SJSA1 (cell line): ENCODE measurements at places on chromosomes 16 and 17. TPM values are rescaled to one million over a fixed set of nuclear protein-coding genes. Genes with fewer than 3 reads are reported as not detected.

The ABCC3 gene
- 7.6 and 9.6 TPM in 2 replicates for total RNA-seq

The GFAP gene
- not detected in 2 replicates for total RNA-seq

The NPIPA2 gene
- 0.13 TPM in 1 of 2 replicates, not detected in the other for total RNA-seq

GRCh38 chr16:22710326-22710725 lies 103.6 kb upstream of the HS3ST2 start:
- H3K27ac ChIP-seq = no peak overlapping the region
- H3K4me1 ChIP-seq = no peaks in the 10 kb centered on the region
- H3K27me3 ChIP-seq = no peaks in the 10 kb centered on the region
- H3K4me3 ChIP-seq = no peak overlapping the region
- DNase-seq = no peak

DNA sequence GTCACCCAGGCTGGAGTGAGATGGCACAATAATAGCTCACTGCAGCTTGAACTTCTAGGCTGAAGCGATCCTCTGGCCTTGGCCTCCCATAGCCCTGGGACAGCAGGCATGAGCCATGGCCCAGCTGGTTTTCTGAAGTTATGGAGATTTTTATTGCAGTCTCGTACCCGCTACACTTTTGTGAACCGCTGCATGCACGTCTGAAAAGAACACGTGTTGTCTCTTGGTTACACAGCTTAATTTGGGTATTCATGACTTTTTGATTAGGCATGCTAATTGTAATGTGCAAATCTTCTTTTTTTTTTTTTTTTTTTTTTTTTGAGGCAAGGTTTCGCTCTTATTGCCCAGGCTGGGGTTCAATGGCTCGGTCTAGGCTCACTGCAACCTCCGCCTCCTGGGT lies 13.4 kb downstream of the SLC25A10 start:
- H3K36me3 ChIP-seq = no peaks in the 10 kb centered on the region
- no peaks in the 10 kb centered on the region for H3K4me1 ChIP-seq
- no peak overlapping the region for H3K27ac ChIP-seq

The SLC43A2 gene
- 2.0 and 3.4 TPM in 2 replicates for total RNA-seq

GRCh38 chr16:61320791-61321190 lies 715.4 kb downstream of the CDH8 start:
- no peak for DNase-seq
- no peaks in the 10 kb centered on the region for H3K36me3 ChIP-seq
- H3K27ac ChIP-seq = no peak overlapping the region
- no peaks in the 10 kb centered on the region for H3K4me1 ChIP-seq
- no peak overlapping the region for H3K4me3 ChIP-seq

- H3K36me3 ChIP-seq = no peaks in the 10 kb centered on the region
- no peaks in the 10 kb centered on the region for H3K27me3 ChIP-seq
- peak; percentile 94 for DNase-seq
- no peak overlapping the region for H3K4me3 ChIP-seq
- peak overlapping the region; percentile 93 for H3K27ac ChIP-seq
These were observed 33.5 kb upstream of the ETV4 start for GRCh38 chr17:43579566-43580140.

The TP53TG3 gene
- total RNA-seq = not detected in 2 replicates

- no peaks in the 10 kb centered on the region for H3K27me3 ChIP-seq
- peaks cover 5% of the 10 kb centered on the region for H3K36me3 ChIP-seq
- no peak overlapping the region for H3K27ac ChIP-seq
- no peak overlapping the region for H3K4me3 ChIP-seq
- no peak for DNase-seq
These were observed 45.2 kb upstream of the STAC2 start for GRCh38 chr17:39270923-39271322.

DNA sequence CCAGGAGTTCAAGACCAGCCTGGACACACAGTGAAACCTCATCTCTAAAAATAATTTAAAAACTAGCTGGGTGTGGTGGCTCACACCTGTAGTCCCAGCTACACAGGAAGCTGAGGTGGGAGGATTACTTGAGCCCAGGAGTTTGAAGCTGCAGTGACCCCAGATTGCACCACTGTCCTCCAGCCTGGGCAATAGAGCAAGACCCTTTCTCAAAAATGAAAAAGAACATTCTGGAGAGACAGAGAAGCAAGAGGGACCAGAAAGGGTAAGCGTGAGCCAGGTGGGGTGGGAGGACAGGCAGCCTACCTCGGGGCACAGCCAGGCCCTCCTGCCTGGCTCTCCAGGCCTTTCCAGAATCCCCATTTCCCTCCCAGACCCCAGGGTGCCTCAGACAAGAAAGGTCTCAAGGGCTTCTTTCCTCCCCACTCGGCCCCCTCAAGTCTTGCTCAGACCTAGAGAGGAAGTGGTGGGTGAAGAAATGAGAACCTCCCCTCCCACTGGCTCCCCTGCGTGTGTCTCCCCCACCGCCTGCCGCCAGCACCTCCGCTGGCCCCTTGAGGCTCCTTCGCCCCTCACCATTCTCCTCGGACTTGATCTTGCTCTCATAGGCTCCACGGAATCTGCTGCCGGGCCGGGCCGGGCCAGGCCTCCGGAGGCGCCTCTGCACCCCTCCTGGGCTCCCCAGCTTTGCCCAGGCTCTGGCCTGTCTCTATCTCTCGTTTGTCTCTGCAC lies 503 bp downstream of the C16orf54 start:
- no peaks in the 10 kb centered on the region for H3K36me3 ChIP-seq
- no peaks in the 10 kb centered on the region for H3K27me3 ChIP-seq
- DNase-seq = no peak
- H3K4me3 ChIP-seq = no peak overlapping the region
- H3K27ac ChIP-seq = no peak overlapping the region
- no peaks in the 10 kb centered on the region for H3K4me1 ChIP-seq

- no peak overlapping the region for H3K27ac ChIP-seq
- peaks cover 20% of the 10 kb centered on the region for H3K36me3 ChIP-seq
These were observed 31.9 kb downstream of the CACNG1 start for GRCh38 chr17:67076290-67076689.

- peaks cover 4% of the 10 kb centered on the region for H3K4me1 ChIP-seq
- no peaks in the 10 kb centered on the region for H3K36me3 ChIP-seq
- H3K27me3 ChIP-seq = no peaks in the 10 kb centered on the region; the same call in 1 of the 2 replicates
- DNase-seq = no peak
- no peak overlapping the region for H3K27ac ChIP-seq
These were observed 7.5 kb downstream of the KRT12 start for GRCh38 chr17:40859536-40859935.

DNA sequence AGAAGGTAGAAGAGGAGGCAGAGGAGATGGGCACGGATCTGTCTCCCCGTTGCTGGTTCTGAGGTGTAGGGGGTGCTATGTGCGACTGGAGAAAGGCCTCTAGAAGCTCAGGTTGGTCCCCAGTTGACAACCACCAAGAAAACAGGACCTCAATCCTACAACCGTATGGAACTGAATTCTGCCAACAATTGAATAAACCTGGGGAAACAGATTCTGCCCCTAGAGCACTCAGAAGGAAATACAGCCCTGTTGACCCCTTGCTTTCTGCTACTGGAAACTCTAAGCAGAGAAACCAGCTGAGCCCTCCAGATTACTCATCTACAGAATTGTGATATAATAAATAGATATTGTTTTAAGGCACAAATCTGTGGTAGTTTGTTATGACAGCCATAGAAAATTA lies 313.0 kb upstream of the GOT2 start:
- DNase-seq = no peak
- H3K36me3 ChIP-seq = no peaks in the 10 kb centered on the region
- H3K27ac ChIP-seq = no peak overlapping the region

DNA sequence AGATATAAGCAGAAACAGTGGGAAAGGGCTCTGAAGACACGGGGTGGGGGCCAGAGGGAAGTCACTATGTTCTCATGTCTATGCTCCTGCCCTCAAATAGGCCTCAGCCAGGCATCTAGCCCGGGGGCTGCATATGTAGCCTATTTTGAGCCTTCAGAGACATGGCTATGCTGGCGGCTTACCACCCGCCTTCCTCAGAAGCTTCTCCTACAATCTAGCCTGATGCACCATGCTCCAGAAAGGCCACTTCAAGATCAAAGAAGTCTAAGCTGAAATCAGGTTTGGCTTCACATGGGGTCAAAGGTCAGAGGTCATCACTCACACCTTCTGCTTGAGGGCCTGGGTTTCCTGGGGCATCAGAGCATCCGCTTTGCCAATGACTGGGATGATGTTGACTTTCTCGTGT lies 1.6 kb downstream of the SEPTIN1 start:
- no peak overlapping the region for H3K27ac ChIP-seq
- peaks cover 22% of the 10 kb centered on the region for H3K4me1 ChIP-seq
- no peak overlapping the region for H3K4me3 ChIP-seq
- H3K36me3 ChIP-seq = 0 out of 2 replicates have a peak, but pooled peaks cover 6% of the 10 kb centered on the region
- H3K27me3 ChIP-seq = no peaks in the 10 kb centered on the region

- peak; percentile 65 for DNase-seq
- no peaks in the 10 kb centered on the region for H3K36me3 ChIP-seq
- no peaks in the 10 kb centered on the region; the same call in 1 of the 2 replicates for H3K27me3 ChIP-seq
- H3K4me1 ChIP-seq = peaks cover 6% of the 10 kb centered on the region
- no peak overlapping the region for H3K4me3 ChIP-seq
- no peak overlapping the region for H3K27ac ChIP-seq
These were observed 18.2 kb upstream of the NXPH3 start for GRCh38 chr17:49557312-49558024.

DNA sequence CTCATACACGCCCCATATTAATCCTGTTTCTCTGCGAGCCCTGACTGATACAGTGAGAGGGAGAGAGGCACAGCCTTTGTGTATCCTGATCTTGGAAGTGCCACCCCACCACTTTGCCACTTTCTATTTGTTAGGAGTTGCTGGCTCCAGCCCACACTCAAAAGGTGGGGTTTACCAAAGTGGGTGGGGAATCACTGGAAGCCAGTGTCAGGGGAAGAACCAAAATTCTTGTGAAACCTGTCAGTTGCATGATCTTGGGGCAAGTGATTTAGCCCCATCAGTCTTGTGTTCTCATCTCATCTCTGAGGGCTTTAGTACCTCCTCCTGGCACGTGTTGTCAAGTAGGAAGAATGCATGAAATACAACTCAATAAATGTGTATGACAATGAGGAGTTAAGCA lies 119.5 kb downstream of the SOX9 start:
- no peak overlapping the region for H3K27ac ChIP-seq
- no peaks in the 10 kb centered on the region for H3K27me3 ChIP-seq
- no peak for DNase-seq
- H3K4me1 ChIP-seq = peaks cover 6% of the 10 kb centered on the region; the same call in 1 of the 2 replicates

The RANGRF gene
- total RNA-seq = 7.6 and 12.7 TPM in 2 replicates

- peaks cover 7% of the 10 kb centered on the region for H3K27me3 ChIP-seq
- no peaks in the 10 kb centered on the region for H3K36me3 ChIP-seq
- H3K4me3 ChIP-seq = no peak overlapping the region
- H3K27ac ChIP-seq = no peak overlapping the region
- DNase-seq = no peak
These were observed 47.7 kb downstream of the SYT17 start for GRCh38 chr16:19215705-19216104.

The SLC16A13 gene
- total RNA-seq = not detected in 2 replicates

- no peaks in the 10 kb centered on the region for H3K27me3 ChIP-seq
- no peak for DNase-seq
- H3K27ac ChIP-seq = no peak overlapping the region
- H3K4me3 ChIP-seq = peak overlapping the region; percentile 52
- H3K36me3 ChIP-seq = 0 out of 2 replicates have a peak, but pooled peaks cover 3% of the 10 kb centered on the region
- peaks cover 42% of the 10 kb centered on the region for H3K4me1 ChIP-seq
These were observed 765 bp downstream of the MYO18A start for GRCh38 chr17:29179232-29180033.

DNA sequence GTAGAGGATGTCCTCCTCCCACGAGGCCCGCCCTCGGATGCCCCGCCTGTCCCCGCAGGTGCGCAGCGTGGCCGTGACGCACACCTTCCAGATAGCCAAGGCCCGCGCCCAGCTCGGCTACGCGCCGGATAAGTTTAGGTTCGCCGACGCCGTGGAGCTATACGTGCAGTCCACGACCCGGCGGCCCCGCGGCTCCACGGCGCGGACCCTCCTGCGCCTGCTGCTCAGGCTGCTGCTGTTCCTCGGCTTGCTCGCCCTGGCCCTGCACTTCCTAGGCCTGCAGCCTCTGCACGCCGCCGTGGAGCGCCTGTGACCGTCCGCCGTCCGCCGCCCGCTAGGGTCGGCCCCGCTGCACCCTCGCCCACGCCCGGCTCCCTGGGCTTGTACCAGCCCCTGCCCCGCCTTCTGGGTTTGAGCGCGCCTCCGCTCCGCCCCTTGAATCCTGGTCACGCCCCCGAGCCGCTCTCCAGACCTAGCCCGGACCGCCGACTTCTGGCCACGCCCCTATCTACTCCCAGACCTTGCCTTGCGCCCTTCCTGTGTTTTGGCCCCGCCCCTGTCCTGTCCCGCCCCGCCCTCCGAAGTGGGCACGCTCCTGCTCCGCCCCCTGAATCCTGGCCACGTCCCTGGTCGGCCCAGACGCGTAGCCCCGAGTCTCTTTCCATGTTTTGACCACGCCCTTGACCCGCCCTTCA lies 15.8 kb upstream of the EEF2K start:
- no peak for DNase-seq
- H3K27ac ChIP-seq = no peak overlapping the region
- no peaks in the 10 kb centered on the region for H3K36me3 ChIP-seq
- H3K4me1 ChIP-seq = peaks cover 20% of the 10 kb centered on the region
- no peaks in the 10 kb centered on the region for H3K27me3 ChIP-seq

GRCh38 chr17:10614536-10615155 lies 42.5 kb downstream of the MYH3 start:
- H3K27ac ChIP-seq = no peak overlapping the region
- peak; percentile 32 for DNase-seq
- no peaks in the 10 kb centered on the region for H3K27me3 ChIP-seq
- H3K4me3 ChIP-seq = no peak overlapping the region
- no peaks in the 10 kb centered on the region for H3K36me3 ChIP-seq

- no peak overlapping the region for H3K4me3 ChIP-seq
- no peaks in the 10 kb centered on the region for H3K36me3 ChIP-seq
- H3K4me1 ChIP-seq = no peaks in the 10 kb centered on the region
- DNase-seq = no peak
These were observed 90.0 kb downstream of the WSCD1 start for GRCh38 chr17:6160232-6160555.

- H3K27me3 ChIP-seq = peaks cover 5% of the 10 kb centered on the region; the same call in 1 of the 2 replicates
- peak; percentile 54 for DNase-seq
- H3K4me1 ChIP-seq = no peaks in the 10 kb centered on the region
- H3K4me3 ChIP-seq = no peak overlapping the region
- H3K27ac ChIP-seq = no peak overlapping the region
These were observed 678 bp upstream of the GH1 start for GRCh38 chr17:63919311-63919723.

DNA sequence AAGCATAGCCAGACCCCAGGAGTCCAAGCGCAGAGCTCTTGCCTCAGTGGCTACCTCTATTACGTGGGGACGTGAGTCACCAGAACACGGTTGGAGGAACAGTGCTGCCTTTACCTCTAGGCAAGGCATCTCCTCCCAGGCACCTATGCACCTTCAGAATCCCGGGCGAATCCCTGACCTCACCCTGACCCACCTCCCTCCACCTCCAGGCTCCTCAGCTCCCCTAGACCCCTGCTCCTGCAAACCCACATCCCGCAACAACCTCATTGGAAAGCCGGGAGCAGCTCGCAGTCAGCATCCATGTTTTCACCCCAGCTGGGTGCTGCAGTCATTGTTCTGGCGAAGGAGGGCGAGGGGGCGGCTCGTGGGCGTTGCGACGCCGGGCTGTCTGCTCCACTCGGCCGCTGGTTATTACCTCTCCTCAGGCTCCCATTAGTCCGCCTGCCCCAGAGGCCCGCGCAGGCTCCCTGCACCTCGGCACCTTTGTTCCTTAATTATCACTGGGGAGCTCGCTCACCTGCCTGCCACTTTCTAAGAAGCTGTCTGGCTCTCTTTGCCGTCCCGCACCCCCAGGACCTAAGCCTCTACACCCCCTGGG lies 24.6 kb upstream of the DLX4 start:
- no peak for DNase-seq
- peaks cover 86% of the 10 kb centered on the region for H3K27me3 ChIP-seq
- H3K4me1 ChIP-seq = peaks cover 6% of the 10 kb centered on the region; the same call in 1 of the 2 replicates
- H3K4me3 ChIP-seq = no peak overlapping the region
- no peak overlapping the region for H3K27ac ChIP-seq
- H3K36me3 ChIP-seq = no peaks in the 10 kb centered on the region

The RAD51C gene
- total RNA-seq = 74.9 and 77.8 TPM in 2 replicates

- no peaks in the 10 kb centered on the region for H3K36me3 ChIP-seq
- no peak overlapping the region for H3K4me3 ChIP-seq
- H3K27ac ChIP-seq = no peak overlapping the region
These were observed 32.6 kb upstream of the XYLT1 start for GRCh38 chr16:17503331-17503730.
